ENCODE measurements at places on chromosomes 5 and 9. TPM values are rescaled to one million over a fixed set of nuclear protein-coding genes. Genes with fewer than 3 reads are reported as not detected.

Gene ERMP1
- 5.8 TPM for total RNA-seq

Gene GNA14
- not detected for total RNA-seq

Gene TAS2R1
- not detected for total RNA-seq

Gene TMEM232
- 1.1 TPM for total RNA-seq

Gene ALDH7A1
- 2.1 TPM for total RNA-seq

Gene PLCXD3
- total RNA-seq, result not detected

Gene PCDHB9
- not detected for total RNA-seq

Gene NR4A3
- 42.4 TPM for total RNA-seq

Gene CDH6
- total RNA-seq, result not detected

Gene MZB1
- 0.63 TPM for total RNA-seq

Gene HCN1
- total RNA-seq, result not detected

Gene KCNV2
- total RNA-seq, result not detected

Gene FRMD3
- total RNA-seq, result 0.53 TPM

Gene GPR107
- 18.9 TPM for total RNA-seq

Gene ANKRD31
- 0.56 TPM for total RNA-seq

Gene PDE6A
- total RNA-seq, result not detected

Gene EFNA5
- total RNA-seq, result not detected

Gene DDX4
- not detected for total RNA-seq

Gene ARRDC3
- 284 TPM for total RNA-seq

Gene MED27
- total RNA-seq, result 15.0 TPM

Gene C9orf152
- not detected for total RNA-seq

Gene GABRA1
- not detected for total RNA-seq

Gene RPS14
- 5,224 TPM for total RNA-seq

Gene PCDHA1
- total RNA-seq, result not detected

Gene MYMK
- total RNA-seq, result not detected

Gene SOHLH1
- not detected for total RNA-seq

Gene CRB2
- not detected for total RNA-seq

Gene AP3S1
- total RNA-seq, result 33.2 TPM

Gene GPR151
- not detected for total RNA-seq

Gene SKP1
- total RNA-seq, result 314 TPM

Gene STPG3
- total RNA-seq, result not detected

Gene C5orf58
- total RNA-seq, result not detected

Gene FGF10
- total RNA-seq, result not detected

Gene SH3GL2
- total RNA-seq, result not detected

Gene ANKRD34B
- not detected for total RNA-seq

Gene BAAT
- not detected for total RNA-seq

Gene ERGIC1
- 51.0 TPM for total RNA-seq

All from CD4-positive, alpha-beta T cell (primary cell).